ENCODE measurements at places on chromosomes 2 and 18. TPM values are rescaled to one million over a fixed set of nuclear protein-coding genes. Genes with fewer than 3 reads are reported as not detected.

The GPR35 gene
- total RNA-seq, result not detected

The HNMT gene
- total RNA-seq, result 19.8 TPM

The GALNT1 gene
- total RNA-seq, result 95.4 TPM

The L3MBTL4 gene
- not detected for total RNA-seq

The POMC gene
- total RNA-seq, result 2.8 TPM

The IGFBP2 gene
- 15.9 TPM for total RNA-seq

The ARPC2 gene
- total RNA-seq, result 444 TPM
